ENCODE measurements at places on chromosomes 3 and 15.
A peak's percentile ranks its signal among the peaks of the same experiment; 100 is the strongest.

- DNase-seq = no peak
These were observed 11.2 kb downstream of the DLL4 start for GRCh38 chr15:40940296-40940801.

GRCh38 chr3:76242886-76243753, 457.8 kb upstream of the ZNF717 start:
- DNase-seq = no peak

GRCh38 chr15:80437334-80437891, 33.2 kb downstream of the ARNT2 start:
- DNase-seq = no peak

- DNase-seq = no peak
These were observed 33.3 kb downstream of the TRPM7 start for GRCh38 chr15:50653156-50653743.

DNA sequence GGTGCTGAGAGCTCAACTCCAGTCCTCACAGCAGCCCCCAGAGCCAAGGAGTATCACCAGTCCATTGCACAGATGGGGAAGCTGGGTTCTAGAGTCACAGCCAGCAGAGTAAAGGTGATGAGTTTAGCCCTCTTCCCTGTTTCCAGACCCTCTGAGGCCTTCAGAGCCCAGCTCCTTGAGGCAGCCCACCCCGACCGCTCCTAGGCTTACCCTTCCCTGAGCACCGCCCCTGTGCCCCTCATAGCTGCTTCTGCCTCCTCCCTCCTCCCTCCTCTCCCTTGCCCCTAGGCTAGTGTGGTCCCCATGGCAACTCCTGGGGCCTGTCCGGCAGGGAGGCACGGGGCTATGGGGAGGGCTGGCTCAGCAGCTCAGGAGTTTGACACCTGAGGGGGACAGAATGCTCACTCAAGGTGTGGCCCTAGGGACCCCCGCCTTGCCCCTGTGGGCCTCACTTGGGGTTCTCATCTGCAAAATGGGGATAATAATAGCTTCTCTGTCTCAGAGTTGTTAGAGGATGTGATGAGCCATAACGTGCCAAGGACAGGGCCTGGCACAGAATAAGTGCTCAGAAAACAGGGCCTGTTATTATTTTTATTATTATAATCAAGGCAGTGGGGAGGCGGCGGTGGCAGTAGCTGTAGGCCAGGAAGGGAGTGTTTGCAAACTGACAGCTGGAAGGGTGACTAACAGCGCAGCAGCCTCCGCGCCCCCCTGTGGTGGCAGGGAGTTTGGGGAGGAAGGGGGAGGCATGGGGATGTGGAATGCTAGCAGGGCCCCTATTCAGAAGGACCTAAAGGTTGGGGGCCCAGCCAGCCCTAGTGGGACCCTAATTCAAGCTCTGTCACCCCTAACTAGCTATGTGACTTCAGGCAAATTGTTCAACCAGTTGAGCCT, 11.5 kb downstream of the CSK start:
- peak; percentile 40 for DNase-seq
